ENCODE measurements at places on chromosomes 13 and 19.
A peak's percentile ranks its signal among the peaks of the same experiment; 100 is the strongest.

GRCh38 chr13:71712988-71713653 is 153.9 kb downstream of the DACH1 start:
- peak; percentile 81 for DNase-seq

DNA sequence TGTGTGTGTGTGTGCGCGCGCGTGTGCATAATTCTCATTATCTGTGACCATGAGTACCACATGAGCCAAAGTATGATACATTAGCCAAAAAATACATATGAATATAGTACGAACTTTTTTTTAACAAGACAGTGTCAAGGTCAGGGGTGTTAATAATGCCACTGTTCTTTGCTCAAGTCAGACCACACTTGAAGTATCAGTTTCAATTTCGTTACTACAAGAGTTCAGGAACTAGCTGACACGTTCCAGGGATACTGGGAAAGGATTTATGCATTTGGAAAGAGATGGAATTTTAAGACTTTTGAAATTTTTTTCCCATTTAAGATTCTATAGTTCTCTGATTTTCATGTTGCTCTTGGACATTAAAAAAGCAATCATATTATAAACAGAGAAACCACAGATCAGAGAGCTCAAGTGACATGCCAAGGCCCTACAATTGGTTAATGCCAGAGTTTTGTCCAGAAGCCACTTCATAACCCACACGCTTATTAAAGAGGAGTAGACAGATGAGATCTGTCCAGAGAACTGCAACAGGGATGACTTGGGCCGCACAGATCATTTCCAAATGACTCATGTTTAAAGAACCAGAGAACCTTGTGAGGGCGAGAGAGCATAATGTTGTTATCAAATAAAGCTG is 718.8 kb upstream of the SGCG start:
- no peak for DNase-seq

- DNase-seq = no peak
These were observed 11.5 kb downstream of the ZSWIM4 start for GRCh38 chr19:13806728-13807127.

DNA sequence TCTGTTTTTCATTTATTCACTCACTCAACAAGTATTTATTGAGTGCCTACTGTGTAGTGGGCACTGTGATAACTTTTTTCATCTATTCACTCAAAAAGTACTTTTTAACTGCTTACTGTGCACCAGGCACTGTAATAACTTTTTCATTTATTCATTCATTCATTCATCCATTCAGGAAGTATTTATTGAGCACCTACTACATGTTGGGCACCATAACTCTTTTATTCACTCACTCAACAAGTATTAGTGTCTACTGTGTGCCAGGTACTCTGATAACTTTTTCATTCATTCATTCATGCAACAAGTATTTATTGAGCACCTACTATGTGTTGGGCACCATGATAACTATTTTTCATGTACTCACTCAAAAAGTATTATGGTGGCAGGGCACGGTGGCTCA is 6.9 kb downstream of the CIB3 start:
- DNase-seq = no peak

GRCh38 chr19:10625762-10626138 is 397 bp downstream of the SLC44A2 start:
- no peak for DNase-seq

GRCh38 chr19:45499196-45500180 is 1.2 kb downstream of the PPM1N start:
- no peak for DNase-seq

- DNase-seq = no peak
These were observed 108.5 kb downstream of the FRY start for GRCh38 chr13:32140109-32140508.

GRCh38 chr13:51721496-51721895 is 82.5 kb downstream of the DHRS12 start:
- DNase-seq = no peak

- DNase-seq = no peak
These were observed 8.7 kb downstream of the EML2 start for GRCh38 chr19:45630463-45630862.

DNA sequence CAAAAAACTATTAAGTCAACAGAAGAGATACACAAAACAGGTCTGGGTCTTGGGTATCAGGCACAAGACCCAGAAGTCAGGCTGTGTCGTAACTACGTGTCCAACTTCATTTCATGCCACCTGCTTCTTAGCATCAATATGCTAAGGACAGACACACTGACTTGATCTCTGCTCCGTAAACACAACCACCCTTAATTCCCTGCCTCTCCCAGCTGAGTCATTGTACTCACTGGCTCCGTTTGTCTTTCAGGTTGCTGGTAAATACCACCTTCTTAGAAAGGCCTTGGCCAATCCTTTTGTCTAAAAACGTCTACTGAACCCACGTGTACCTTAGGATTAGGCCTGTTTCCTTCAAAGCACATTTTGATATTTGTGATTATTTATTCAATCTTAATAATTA is 726.2 kb downstream of the PCDH9 start:
- DNase-seq = no peak

- no peak for DNase-seq
These were observed 222.8 kb downstream of the POSTN start for GRCh38 chr13:37375724-37376123.

DNA sequence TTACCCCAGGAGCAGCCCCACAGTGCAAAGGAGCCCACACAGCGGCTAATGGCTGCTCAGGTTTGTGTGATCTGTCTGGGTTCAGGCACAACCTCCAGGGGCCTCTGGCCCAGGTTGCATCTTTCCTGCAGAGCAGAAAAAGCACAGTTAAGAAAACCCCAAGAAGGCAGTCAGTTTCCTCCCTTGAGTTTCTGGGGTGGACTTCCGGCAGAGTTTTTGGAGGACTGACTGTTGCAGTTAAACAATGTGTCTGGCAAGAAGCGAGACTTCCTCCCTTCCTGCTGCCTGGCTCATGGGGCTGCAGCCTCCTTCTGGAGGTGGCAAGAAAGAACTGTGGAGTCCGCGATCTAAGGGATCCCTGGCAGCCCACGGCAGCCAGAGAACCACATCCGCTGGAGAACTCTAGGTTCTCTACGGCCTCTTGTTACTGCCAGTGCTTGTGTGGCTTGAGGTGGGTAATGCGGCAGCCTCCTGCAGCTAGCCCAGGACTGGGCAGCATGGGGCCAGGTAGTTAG is 114.4 kb downstream of the ZDHHC20 start:
- no peak for DNase-seq

DNA sequence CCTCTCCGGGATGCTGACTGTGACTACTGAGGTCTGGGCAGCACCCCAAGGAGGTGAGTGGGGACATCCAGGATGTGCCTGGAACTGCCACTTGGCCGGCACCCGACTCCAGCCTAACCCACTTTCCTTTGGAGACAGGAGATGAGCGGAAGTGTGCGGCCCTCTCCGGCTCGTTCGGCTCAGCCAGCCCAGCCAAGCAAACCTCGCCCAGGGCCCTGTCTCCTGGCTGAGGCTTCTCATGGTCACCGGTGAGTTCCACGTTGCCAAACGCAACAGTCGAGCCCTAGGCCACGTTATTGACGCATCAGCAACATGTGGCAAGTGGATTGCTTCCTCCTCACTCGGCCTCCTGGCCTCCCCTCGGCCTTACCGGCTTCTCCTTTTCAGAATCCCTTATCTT is 5.5 kb downstream of the SLC7A10 start:
- no peak for DNase-seq

- no peak for DNase-seq
These were observed 6.1 kb upstream of the LSM4 start for GRCh38 chr19:18329035-18329376.

DNA sequence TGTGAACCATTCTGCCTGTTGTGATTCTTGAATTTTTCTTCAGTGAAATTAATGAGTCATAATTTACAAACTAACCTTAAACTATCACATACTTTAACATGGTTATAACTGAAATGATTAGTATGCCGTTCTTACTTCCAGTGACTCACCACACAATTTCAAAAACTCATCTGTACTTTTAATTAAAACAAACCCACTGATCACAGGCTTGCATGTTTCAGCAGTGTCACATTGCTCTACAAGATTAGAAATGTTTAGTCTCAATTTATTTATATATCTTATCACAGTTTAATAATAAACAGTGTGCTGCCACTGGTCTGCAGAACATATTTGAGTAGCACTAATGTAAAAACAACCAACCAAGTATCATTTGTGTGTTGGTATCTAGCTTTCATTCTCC is 2227.9 kb upstream of the PCDH20 start:
- no peak for DNase-seq

Measured in left renal cortex interstitium (tissue), 4 donors.